ENCODE measurements at places on chromosomes 12 and 14. TPM values are rescaled to one million over a fixed set of nuclear protein-coding genes. Genes with fewer than 3 reads are reported as not detected.

C1QL4 gene
- not detected for total RNA-seq

- DNase-seq = no peak
Observed at GRCh38 chr12:102611995-102612394, 131.6 kb upstream of the IGF1 start.

WBP11 gene
- total RNA-seq = 86.3 TPM

TCTN2 gene
- 10.3 TPM for total RNA-seq

DNA sequence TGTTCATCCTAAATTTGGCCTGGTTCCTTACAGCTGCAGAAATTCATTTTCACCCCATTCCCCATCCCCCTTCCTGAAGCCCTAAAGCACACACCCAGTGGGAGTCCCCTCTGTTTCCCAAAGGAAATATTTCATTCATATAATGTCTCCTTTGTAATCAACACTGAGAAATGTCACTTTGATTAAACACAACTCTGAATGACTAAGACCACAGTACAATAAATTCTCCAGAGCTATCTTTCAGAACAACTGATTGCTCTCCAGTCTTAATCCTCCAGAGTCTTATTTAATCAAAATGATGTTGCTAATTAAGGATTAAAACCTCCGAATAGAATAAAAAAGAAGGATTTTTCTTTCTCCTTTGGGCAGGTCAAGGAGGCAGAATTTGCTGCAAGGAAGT is 6.4 kb downstream of the SLC15A5 start:
- no peak for DNase-seq

EFS gene
- not detected for total RNA-seq

- no peak for DNase-seq
Observed at GRCh38 chr12:108875682-108876361, 4.1 kb upstream of the DAO start.

DNA sequence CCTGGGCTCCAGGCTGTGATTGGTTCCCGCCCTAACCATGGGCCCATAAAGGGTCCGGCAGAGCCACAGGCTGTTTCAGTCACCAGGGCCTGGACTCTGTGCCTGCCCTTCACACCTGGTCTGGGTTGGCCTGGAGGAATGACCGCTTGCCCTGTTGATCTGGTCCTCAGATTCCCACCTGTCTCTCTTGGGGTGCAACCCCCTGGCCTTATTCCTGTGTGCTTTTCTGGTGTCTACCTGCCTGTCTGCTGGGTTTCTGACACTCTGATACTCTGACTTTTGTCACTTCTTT is 2.9 kb upstream of the KRT83 start:
- DNase-seq = no peak

DNA sequence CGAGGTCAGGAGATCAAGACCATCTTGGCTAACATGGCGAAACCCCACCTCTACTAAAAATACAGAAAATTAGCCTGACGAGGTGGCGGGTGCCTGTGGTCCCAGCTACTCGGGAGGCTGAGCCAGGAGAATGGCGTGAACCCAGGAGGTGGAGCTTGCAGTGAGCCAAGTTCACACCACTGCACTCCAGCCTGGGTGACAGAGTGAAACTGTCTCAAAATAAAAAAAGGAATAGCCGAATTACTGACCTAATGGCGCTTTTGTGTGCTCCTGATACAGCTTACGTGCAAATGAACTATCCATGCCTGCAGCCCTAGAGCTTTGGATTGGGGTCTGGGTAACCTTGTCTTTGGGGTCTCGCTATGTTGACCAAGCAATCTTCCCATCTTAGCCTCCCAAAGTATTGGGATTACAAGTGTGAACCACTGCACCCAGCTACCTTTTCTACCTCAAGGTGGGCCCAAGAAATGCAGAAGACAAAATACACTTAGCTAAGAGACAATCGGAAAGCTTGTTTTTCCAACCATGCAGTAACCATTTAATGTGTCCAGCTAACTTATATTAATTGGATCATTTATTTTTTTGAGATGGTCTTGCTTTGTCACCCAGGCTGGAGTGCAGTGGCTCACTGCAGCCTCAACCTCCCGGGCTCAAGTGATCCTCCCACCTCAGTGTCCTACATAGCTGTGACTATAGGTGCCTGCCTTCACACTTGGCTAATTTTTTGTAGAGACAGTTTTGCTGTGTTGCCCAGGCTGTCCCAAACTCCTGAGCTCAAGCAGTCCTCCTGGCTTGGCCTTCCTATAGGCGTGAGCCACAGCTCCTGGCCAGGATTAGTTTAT is 5.5 kb downstream of the PABPN1 start:
- no peak for DNase-seq

STXBP6 gene
- total RNA-seq = not detected

NABP2 gene
- total RNA-seq = 27.7 TPM

VRTN gene
- total RNA-seq = not detected

PCED1B gene
- total RNA-seq = 60.9 TPM

DNA sequence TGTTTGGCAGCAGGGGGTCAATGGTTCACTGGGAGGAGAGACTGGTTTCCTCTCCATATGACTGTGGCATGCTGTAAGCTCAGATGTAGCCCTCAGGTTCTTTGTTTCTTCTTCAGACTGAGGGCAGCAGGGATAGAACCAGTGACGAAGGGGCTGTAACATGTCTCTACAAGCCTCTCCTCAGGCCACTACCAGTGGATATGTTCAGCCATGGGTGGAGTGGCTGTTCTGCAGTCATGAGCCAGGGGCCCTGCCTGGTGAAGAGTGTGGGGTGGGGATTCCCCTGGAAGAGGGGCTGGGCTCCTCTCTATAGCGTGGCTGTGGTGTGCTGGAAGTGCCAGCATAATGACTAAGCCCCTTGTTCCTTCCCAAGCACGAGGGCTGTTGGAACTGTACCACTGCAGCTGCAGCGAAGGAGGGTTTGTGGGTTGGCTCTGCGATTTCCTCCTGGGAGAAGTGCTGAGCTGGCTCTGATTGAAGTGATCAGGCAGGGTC is 55.8 kb downstream of the CMAS start:
- DNase-seq = no peak

- no peak for DNase-seq
Observed at GRCh38 chr12:105100207-105100985, 7.1 kb upstream of the WASHC4 start.

DNA sequence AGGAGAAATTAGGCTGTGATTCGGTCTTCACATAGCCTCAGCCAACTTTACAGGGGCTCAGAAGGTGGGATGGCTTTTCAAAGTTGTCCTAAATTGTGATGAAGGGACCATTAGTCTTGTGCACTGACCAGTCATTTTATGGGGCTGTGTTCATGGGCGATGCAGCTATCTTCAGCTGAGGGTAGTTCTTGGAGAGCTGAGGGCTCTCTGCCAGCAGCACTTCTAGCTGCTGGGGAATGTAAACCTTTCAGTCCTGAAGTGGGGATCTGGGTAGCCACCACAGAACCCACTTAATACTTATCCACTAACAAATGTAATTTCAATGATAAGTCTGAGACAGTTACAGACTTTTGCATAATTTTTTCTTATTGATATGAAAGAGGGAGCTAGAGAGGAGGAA is 270.6 kb downstream of the AEBP2 start:
- DNase-seq = no peak

- DNase-seq = no peak
Observed at GRCh38 chr12:20278276-20278675, 90.1 kb upstream of the PDE3A start.

KRT6C gene
- not detected for total RNA-seq

NEUROD4 gene
- not detected for total RNA-seq

DNA sequence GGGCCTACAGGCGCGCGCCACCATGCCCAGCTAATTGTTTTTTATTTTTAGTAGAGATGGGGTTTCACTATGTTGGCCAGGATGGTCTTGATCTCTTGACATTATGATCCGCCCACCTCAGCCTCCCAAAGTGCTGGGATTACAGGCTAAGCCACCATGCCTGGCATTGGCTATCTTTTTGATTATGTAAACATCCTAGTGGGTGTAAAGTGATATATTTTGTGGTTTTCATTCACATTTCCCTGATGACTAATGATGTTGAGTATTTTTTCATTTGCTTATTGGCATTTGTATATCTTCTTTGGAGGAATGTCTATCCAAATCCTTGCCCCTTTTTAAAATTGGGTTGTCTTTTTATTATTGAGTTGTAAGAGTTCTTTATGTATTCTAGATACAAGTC is 16.3 kb downstream of the CREBL2 start:
- DNase-seq = no peak

KRT82 gene
- not detected for total RNA-seq

GRCh38 chr12:131094831-131095805 is 141.4 kb downstream of the ADGRD1 start:
- DNase-seq = peak; percentile 2

GRCh38 chr14:105075379-105076295 is 10.4 kb upstream of the GPR132 start:
- peak; percentile 40 for DNase-seq

- no peak for DNase-seq
Observed at GRCh38 chr12:113961921-113962710, 4.0 kb downstream of the RBM19 start.

DNA sequence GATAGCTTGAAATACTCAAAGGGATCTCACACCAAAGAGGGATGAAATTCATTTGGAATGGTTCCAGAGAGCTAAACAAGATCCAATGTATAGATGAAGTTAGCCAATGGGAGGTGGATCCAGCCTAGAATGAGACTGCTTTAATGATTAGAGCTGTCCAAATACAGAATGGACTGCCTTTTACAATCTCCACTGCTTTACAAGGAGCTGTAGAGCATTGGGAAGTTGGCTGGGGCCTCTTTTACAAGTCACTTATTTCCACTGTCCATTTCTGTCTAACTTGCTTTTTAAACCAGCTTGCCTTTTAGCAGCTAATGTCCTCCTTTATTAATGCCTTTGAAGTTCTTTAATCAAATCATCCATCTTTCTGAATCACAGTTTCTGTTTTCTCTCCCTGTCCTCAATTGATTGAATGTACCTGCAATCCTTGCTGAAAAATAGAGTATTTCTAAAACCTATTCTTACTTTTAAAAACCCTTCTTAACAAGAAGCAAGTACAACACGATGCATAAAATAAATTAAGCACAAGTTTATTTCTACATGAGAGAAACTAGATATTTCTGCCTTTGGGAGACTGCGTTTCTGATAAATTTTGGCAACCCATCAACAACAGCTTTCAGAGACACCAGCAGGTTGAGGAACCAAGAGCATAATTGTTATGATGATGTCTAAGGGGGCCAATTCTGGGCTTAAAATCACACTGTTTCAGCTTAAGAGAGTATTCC is 3.4 kb upstream of the ATP2A2 start:
- no peak for DNase-seq

- no peak for DNase-seq
Observed at GRCh38 chr14:67934087-67934486, 114.5 kb downstream of the RAD51B start.

DNA sequence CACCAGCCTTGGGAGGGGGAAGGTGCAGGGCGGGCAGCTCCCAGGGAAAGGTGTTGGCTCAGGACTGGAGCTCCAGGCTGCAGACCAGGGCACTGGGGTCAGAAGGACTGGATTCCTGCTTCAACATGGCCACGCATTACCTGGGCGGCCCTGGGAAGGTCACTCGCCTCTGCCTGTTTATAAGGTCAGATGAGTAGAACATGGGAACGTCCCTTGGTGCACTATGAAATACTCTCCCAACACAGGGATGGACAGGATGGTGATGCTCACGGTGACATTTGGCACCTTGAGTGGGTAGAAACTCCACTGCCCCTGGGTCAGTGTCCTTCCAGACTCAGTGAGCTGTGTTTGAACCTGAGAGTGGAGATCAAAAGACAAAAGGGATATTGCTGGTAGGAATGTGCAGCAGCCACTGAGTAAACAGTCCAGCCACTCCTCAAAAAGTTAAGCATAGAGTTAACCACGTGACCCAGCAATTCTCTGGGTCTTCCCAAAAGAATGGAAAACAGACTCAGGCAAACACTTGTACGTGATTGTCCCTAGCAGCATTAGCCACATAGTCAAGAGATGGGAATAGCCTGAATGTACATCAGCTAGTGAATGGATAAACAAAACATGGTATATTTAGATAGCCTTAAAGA is 9.1 kb upstream of the BDKRB2 start:
- DNase-seq = no peak

GRCh38 chr12:43109631-43110345 is 442.2 kb downstream of the ADAMTS20 start:
- DNase-seq = no peak

GRCh38 chr14:22314183-22314820 is 274.7 kb downstream of the DAD1 start:
- DNase-seq = no peak
